ENCODE measurements at places on chromosomes 5 and 9. TPM values are rescaled to one million over a fixed set of nuclear protein-coding genes. Genes with fewer than 3 reads are reported as not detected.
A peak's percentile ranks its signal among the peaks of the same experiment; 100 is the strongest.

KIF20A gene
- total RNA-seq, result 8.7 TPM

DNA sequence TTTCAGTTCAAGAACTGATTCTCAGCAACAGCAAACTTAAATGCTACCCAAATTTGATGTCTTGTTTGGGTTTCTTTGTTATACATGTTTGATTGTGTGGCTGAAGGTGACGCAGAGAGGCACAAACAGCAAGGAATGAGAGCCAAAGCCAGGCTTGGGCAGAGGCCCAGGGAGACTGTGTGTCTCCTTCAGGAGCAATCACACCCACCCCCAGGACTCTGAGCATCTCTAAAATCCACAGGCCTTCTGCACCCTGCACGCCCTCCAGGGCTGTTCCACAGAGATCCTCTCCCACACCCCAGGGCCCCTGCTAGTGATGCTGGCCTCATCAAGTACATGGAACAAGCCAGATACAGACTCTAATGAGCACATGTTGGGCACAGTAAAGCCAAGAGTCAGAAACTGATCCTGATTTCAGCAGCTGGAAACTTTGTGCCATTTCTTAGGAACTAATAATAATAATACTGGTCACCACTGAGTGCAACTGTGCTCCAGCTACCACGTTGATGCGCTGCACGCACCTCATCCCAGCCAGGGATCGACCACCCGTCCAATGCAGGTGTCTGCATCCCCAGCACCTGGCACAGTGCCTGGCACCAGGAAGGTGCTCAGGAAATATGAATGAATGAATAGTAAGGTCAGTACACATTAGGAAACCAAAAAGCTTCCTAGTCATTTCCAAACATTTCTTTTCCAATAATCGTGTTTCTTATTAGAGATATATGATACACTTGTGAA lies 54.6 kb upstream of the TCF7 start:
- peaks cover 5% of the 10 kb centered on the region for H3K4me1 ChIP-seq
- H3K36me3 ChIP-seq, result no peaks in the 10 kb centered on the region
- DNase-seq, result no peak
- no peak overlapping the region for H3K27ac ChIP-seq
- peaks cover 2% of the 10 kb centered on the region for H3K27me3 ChIP-seq

GRCh38 chr5:111934511-111934910 lies 177.5 kb upstream of the NREP start:
- H3K36me3 ChIP-seq, result no peaks in the 10 kb centered on the region
- no peak for DNase-seq
- no peaks in the 10 kb centered on the region for H3K4me1 ChIP-seq
- no peak overlapping the region for H3K4me3 ChIP-seq
- no peak overlapping the region for H3K27ac ChIP-seq

TOMM5 gene
- total RNA-seq, result 52.4 TPM

DNA sequence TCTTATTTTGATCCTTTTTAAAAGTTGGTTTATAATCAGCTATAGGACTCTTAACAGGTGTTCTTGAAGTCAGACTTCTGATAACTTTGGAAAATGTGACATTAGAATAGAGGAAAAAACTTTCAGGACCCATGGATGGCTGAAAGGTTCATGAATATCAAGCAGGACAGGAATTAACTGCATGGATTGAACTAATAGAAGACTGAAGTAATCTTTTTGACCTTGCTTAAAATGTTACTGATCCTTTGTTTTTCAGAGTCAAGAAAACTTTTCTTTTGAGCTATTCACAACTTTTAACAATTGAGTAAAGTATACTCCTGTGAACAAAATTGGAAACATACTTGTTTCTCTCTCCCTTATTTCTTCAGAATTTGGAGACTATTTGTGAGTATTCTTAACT lies 79.2 kb downstream of the PLK2 start:
- no peak overlapping the region for H3K27ac ChIP-seq
- no peak for DNase-seq
- peaks cover 11% of the 10 kb centered on the region for H3K36me3 ChIP-seq
- H3K27me3 ChIP-seq, result peaks cover 2% of the 10 kb centered on the region

DNA sequence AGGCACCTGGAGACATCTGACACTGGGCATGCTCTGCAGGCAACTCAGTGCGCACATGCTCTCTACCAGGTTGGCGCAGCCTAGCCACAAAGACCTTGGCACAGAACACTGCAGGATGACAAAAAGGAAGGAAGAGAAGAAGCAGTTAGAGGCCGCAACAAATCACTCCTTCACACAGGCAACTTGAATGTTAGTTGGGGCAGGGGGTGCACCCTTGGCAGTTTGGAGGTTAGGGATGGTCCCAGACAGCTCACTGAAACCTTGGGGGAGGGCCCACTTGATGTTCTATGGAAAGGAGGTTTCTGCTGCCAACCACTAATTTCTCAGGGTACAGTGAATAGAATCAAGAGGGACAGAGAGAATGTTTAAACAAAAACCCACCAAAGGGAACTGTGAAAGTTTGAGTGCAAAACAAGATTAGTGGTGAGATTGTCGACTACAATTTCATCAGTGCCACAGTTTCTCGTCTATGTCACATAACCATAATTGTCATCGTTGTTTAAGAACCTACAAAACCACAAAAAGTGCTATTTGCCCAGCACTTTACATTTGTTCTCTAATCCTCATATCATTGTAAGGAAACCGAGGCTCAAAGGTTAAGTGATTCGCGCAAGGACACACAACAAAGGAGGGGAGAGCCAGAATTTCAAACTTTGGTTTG lies 48.7 kb downstream of the FBXW11 start:
- H3K4me1 ChIP-seq, result peaks cover 24% of the 10 kb centered on the region
- no peaks in the 10 kb centered on the region for H3K27me3 ChIP-seq
- no peak overlapping the region for H3K4me3 ChIP-seq
- no peaks in the 10 kb centered on the region for H3K36me3 ChIP-seq
- no peak for DNase-seq

GRCh38 chr5:42057254-42057690 lies 132.2 kb downstream of the FBXO4 start:
- peak; percentile 63 for DNase-seq
- H3K27me3 ChIP-seq, result no peaks in the 10 kb centered on the region
- no peak overlapping the region for H3K4me3 ChIP-seq
- no peaks in the 10 kb centered on the region for H3K36me3 ChIP-seq
- H3K27ac ChIP-seq, result no peak overlapping the region
- H3K4me1 ChIP-seq, result no peaks in the 10 kb centered on the region

CNTLN gene
- total RNA-seq, result 11.3 TPM

GRCh38 chr9:22401671-22402070 lies 45.0 kb upstream of the DMRTA1 start:
- no peak overlapping the region for H3K4me3 ChIP-seq
- peaks cover 15% of the 10 kb centered on the region for H3K4me1 ChIP-seq
- peaks cover 4% of the 10 kb centered on the region for H3K27me3 ChIP-seq
- no peak overlapping the region for H3K27ac ChIP-seq
- H3K36me3 ChIP-seq, result peaks cover 1% of the 10 kb centered on the region
- DNase-seq, result no peak

MCC gene
- total RNA-seq, result 46.1 TPM

IFNK gene
- not detected for total RNA-seq

PDZD2 gene
- 23.3 TPM for total RNA-seq

PCDHGA3 gene
- total RNA-seq, result 10.4 TPM

DNA sequence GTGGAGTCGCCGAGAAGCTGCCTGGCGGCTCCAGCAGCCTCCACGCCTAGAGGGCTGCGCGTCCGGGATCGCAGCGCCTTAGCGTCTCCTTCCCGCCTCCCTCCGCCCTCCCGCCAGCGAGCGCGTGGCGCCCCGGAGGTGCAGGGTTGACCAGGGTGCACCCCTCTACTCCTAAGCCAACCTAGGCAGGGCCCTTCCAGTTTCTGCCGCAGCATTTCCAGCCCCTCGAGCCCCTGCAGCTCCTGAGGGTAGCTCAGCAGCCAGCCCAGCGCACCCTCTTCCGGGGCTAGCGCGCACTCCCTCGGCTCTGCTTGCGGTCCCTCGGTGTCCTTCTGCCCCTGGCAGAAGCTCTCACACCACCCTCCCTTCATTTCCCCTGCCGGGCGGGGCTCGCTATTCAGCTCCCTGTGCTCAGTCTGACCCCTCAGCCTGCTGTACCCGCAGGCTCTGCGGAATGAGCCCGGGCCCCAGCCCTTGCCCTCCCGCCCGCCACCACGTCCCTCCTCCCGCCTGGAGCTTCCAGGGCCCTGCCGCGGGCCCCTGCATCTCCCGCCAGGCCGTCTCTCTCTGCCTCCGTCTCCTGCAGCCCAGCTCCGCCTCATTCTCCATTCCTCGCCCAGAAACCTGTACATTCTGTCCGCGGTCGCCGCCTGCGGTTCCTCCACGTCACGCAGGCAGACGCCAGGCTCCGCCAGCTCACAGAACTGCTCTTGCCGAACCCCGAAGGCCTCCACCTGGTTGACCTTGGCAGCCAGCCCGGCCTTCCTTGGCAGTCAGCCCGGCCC lies 61.8 kb downstream of the SPATA31C2 start:
- no peaks in the 10 kb centered on the region for H3K36me3 ChIP-seq
- H3K4me1 ChIP-seq, result peaks cover 18% of the 10 kb centered on the region
- H3K4me3 ChIP-seq, result peak overlapping the region; percentile 93
- H3K27ac ChIP-seq, result peak overlapping the region; percentile 90

TAF1L gene
- total RNA-seq, result not detected

GRCh38 chr5:81303563-81303962 lies 2.2 kb downstream of the ZCCHC9 start:
- no peaks in the 10 kb centered on the region for H3K36me3 ChIP-seq
- no peak overlapping the region for H3K4me3 ChIP-seq
- peaks cover 3% of the 10 kb centered on the region for H3K27me3 ChIP-seq
- H3K4me1 ChIP-seq, result peaks cover 7% of the 10 kb centered on the region
- no peak for DNase-seq

DNA sequence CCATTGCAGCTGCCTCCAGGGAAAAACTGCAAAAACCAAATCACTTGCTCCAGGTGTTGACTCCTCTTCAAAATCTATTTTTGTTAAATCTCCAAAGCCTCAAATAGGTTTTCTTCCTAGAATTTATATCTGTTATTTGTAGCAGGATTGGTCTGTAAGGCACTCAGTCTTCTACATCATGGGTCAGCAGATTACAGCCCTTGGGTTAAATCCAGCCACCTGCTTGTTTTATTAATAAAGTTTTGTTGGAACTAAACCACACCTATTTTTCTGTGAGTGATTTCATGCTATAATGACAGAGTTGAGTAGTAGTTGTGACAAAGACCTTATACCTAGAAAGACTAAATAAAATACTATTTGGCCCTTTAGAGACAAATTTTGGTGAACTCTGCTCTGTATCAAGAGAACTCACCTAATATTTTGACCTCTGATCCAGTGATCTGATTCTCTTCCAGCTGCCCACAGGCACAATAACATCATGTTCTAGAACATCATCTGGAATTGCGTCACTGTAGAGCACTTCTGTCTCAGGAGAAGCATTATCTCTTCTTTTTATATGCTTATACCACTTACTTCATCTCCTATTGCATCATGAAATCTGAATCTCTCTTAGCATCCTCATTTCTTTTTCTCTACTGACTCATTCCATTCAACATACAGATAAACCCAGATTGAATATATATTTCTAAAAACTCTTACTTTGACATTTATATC lies 130.1 kb downstream of the RPS23 start:
- no peak overlapping the region for H3K27ac ChIP-seq
- peaks cover 4% of the 10 kb centered on the region for H3K36me3 ChIP-seq
- H3K4me1 ChIP-seq, result peaks cover 12% of the 10 kb centered on the region

- H3K27me3 ChIP-seq, result no peaks in the 10 kb centered on the region
- H3K4me3 ChIP-seq, result no peak overlapping the region
- H3K4me1 ChIP-seq, result no peaks in the 10 kb centered on the region
- DNase-seq, result no peak
These were observed 34.8 kb downstream of the TNFSF8 start for GRCh38 chr9:114895521-114895991.

DNA sequence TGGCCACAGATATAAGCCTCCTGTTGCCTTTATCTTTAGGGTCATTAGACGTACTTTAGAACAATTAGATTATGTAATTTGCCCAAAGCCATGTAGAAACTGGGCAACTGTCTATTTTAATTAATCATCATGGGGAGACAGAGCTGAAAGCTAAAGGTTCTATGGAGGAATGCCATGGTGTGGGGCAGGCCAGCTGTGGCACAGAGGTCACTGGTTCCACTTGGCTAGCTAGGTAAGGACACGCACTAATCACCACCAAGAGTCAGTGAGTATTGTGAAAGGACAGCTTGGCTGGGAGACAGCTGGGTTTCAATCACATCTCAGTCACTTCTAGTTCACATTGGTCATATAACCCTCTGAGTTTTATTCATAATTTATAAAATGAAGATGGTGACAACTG lies 81.7 kb downstream of the HMHB1 start:
- DNase-seq, result no peak
- H3K27ac ChIP-seq, result no peak overlapping the region
- H3K4me1 ChIP-seq, result peaks cover 8% of the 10 kb centered on the region
- no peak overlapping the region for H3K4me3 ChIP-seq
- no peaks in the 10 kb centered on the region for H3K36me3 ChIP-seq

GRCh38 chr5:11467588-11467987 lies 436.7 kb downstream of the CTNND2 start:
- H3K27ac ChIP-seq, result no peak overlapping the region
- H3K36me3 ChIP-seq, result no peaks in the 10 kb centered on the region
- no peak for DNase-seq
- no peaks in the 10 kb centered on the region for H3K4me1 ChIP-seq
- H3K27me3 ChIP-seq, result no peaks in the 10 kb centered on the region
- H3K4me3 ChIP-seq, result no peak overlapping the region

DNA sequence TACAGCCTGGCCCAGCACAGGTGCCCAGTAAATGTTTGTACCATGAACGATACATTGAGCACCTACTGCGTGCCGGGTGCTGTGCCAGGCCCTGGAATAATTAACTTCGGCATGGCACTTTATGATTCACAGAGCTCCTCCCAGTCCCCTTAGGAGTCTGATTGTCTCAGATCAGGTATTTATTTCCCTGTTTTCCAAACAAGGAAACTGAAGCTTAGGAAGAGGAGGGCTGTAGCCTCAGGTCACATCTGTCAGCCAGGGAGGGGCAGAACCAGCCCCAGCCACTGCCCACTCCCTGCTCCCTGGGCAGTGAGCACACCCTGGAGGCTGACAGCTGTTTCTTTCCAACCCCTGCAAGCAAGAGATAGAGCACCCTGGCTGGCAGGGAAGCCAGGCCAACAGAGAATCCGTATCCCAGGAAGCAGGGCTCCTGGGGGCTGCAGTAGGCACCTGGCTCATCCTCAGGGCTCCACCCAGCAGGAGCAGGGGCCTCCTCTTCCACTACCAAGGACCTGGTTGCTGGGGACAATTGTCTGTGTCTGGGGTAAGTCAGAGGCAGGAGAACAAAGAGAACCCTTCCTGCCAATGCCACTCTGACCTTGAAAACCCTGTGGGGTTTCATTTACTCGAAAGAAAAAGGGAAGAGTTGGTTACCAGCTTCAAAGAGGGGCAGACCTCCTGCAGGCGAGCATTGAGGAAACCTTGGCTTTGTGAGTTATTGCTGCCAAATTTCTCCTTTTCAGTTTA lies 69.0 kb downstream of the DAB2IP start:
- no peak overlapping the region for H3K27ac ChIP-seq
- H3K36me3 ChIP-seq, result no peaks in the 10 kb centered on the region
- no peak overlapping the region for H3K4me3 ChIP-seq
- peaks cover 28% of the 10 kb centered on the region for H3K4me1 ChIP-seq
- no peak for DNase-seq
